NCI-H2081 treated with DMSO at 0.1 percent for 48 hours (cell line): ENCODE measurements at places on chromosomes 6 and 20.

GRCh38 chr20:17854307-17854903, 114.2 kb downstream of the SNX5 start:
- no peak for DNase-seq

DNA sequence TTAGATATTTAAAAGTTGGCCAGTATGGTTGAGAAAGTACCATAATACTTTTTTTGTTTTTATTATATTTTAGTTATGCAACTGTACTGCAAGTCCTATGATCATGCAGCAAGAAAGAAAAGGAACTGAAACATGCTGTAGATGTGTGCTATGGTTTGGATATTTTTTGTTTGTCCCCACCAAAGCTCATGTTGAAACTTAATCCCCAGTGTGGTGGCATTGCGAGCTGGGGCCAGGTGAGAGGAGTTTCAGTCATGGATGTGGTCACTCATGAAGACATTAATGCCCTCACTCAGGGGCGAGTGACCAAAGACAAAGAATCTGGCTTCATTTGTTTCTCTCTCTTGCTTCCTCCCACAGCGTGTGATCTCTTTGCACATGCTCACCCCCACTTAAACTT, 393.9 kb downstream of the PAX1 start:
- no peak for DNase-seq

GRCh38 chr6:75368864-75369402, 84.3 kb upstream of the TMEM30A start:
- no peak for DNase-seq

- DNase-seq, result no peak
Observed at GRCh38 chr6:25874822-25875562, 949 bp upstream of the SLC17A3 start.

DNA sequence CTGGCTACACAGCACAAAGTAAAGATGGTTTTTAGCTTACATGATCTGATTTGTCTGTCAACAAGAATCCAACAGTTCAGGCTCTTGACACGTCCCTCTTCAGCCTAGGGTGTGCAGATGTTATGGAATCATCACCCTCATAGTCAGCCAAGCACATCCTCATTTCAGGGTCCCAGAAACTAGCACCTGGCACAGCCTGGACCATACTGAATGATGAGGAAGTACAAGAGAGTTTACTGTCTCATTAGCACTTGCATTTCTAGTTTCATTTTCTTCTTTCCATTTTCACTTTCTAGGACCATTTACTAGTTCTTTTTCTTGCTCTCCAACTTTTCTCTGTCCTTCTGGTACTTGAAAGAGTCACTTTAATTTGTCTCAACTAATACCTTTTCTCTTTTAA, 6.5 kb downstream of the RIPOR2 start:
- no peak for DNase-seq

GRCh38 chr6:15874326-15874725, 211.5 kb upstream of the DTNBP1 start:
- DNase-seq, result no peak

GRCh38 chr6:76681781-76682180, 609.3 kb upstream of the IMPG1 start:
- no peak for DNase-seq

GRCh38 chr20:2399390-2399789, 18.7 kb downstream of the TGM6 start:
- no peak for DNase-seq

GRCh38 chr6:138455746-138456400, 43.4 kb downstream of the NHSL1 start:
- no peak for DNase-seq

DNA sequence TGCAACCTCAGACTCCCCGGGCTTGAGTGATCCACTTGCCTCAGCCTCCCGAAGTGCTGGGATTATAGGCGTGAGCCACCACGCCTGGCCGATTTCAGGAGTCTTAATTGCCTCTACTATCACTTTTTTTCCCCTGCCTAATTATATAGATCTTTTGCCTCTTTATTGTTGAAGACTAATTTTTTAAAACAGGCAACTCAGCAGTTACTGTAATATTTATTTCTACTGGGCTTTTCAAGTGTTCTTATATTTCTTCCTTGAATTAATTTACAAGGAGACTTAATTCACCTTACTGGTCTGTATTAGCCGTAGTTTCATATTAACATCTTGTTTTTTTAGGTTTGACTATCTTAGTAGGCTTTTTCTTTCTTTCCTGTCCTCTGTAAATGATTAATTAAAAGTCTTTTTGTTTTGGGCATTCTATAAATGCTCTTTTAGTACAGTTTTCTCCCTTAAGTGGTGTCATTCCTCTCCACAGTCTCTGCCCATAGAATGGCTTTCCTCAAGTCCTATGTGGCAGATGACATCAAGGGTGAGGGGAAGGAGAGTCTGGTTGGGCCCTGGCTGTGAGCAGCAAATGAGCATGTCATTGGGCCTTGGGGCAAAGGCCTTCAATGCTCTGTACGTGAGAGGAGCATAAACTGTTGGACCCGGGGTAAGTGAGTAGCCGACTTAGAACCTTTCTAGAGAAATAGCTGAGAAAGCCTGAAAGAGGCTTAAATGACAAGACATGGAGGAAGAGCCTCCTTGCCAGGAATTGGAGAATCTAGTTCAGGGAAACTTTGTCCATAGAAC, 36.0 kb downstream of the ANKS1A start:
- no peak for DNase-seq

DNA sequence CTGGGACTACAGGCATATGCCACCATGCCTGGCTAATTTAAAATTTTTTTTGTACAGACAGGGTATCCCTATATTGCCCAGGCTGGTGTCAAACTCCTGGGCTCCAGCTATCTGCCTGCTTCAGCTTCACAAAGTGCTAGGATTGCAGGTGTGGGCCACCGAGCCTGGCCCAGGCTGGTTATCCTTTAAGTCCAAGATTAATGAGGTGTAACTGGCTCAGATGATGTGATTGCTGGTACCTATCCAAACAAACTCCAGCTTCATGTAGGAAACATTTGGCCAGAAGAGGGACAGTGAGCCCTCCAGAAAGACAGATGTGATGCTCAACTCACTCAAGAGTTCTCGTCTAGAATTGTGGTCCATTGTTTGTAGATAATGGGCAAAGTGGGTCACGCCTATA, 9.2 kb upstream of the ZNF318 start:
- DNase-seq, result no peak

GRCh38 chr6:32854376-32855178, 585 bp downstream of the PSMB9 start:
- no peak for DNase-seq

DNA sequence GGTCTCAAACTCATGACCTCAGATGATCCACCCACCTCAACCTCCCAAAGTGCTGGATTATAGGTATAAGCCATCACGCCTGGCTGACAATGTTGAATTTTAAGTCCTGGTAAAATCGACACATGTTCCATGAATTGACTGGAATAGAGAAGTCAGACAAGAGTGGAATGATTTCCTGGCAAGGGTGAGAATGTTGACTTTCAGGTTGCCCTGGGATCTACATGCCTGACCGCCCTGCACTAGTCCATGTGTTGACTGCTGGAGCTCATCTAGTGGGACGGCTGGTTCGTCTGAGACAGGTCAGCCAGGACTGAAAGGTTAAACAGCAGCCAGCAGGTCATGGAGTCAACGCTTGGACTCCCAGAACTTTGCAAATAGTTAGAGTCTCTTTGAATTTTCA, 88.8 kb downstream of the SASH1 start:
- no peak for DNase-seq

GRCh38 chr20:10652660-10653261, 21.0 kb downstream of the JAG1 start:
- no peak for DNase-seq

GRCh38 chr6:158545043-158545966, 14.6 kb upstream of the TMEM181 start:
- DNase-seq, result no peak

GRCh38 chr6:92114797-92115196, 1304.6 kb downstream of the EPHA7 start:
- no peak for DNase-seq

DNA sequence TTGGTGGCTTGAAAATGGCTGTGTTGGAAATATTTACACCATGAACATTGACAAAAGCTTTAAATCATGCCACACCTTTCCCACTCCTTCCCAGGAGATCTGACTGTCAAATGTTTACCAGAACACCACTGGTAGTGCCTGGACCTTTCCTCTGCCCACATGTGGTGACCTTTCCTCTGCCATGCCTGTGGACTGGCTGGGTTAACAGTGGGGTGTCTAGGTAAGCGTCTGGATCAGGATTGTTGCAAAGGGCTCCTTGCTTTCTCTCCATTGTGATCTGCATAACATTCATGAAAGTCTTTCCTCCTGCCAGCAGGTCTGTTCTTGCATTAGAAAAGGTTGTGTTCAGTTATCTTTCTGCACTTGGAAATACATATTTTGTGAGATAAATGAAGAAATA, 572.7 kb downstream of the DHX35 start:
- DNase-seq, result no peak

GRCh38 chr6:52560462-52560861, 16.4 kb downstream of the TRAM2 start:
- no peak for DNase-seq

GRCh38 chr20:46512943-46513844, at the start of gene ZNF334:
Gene ZNF334, minus strand, starts transcription at chr20:46513559. Its CDS starts 1,457 bp downstream, at chr20:46512102.
- peak; percentile 58 for DNase-seq

GRCh38 chr20:23643659-23644058, 5.9 kb upstream of the CST3 start:
- DNase-seq, result no peak

- no peak for DNase-seq
Observed at GRCh38 chr6:163756079-163756478, 341.6 kb downstream of the QKI start.

- DNase-seq, result no peak
Observed at GRCh38 chr6:168660400-168660945, 219.5 kb downstream of the SMOC2 start.

- no peak for DNase-seq
Observed at GRCh38 chr6:52423971-52424381, 3.8 kb downstream of the EFHC1 start.

GRCh38 chr6:34487536-34487935, 21.7 kb downstream of the PACSIN1 start:
- DNase-seq, result no peak

DNA sequence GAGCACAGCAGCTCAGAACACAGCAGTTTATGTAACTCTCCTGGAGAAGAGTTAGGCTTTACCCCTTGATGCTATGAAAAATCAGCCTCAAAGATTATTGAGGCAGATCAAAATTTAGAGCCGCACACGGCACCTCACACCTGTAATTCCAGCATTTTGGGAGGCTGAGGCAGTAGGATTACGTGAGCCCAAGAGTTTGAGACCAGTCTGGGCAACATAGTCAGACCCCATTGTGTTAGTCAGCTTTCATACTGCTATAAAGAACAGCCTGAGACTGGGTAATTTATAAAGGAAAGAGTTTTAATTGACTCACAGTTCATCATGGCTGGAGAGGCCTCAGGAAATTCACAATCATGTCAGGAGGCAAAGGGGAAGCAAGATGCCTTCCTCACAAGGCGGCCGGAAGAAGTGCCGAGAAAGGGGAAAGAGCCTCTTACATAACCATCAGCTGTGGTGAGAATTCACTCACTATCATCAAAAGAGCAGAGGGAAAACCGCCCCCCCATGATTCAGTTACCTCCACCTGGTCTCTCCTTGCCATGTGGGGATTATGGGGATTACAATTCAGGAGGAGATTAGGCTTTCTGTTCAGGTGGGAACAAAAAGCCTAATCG, 87.7 kb downstream of the SGK1 start:
- DNase-seq, result no peak

GRCh38 chr6:119979862-119980261, 630.3 kb upstream of the MAN1A1 start:
- no peak for DNase-seq

GRCh38 chr6:47242483-47243386, 67.0 kb downstream of the TNFRSF21 start:
- peak; percentile 71 for DNase-seq

- DNase-seq, result no peak
Observed at GRCh38 chr6:27757307-27757706, 154.9 kb downstream of the OR2B2 start.

DNA sequence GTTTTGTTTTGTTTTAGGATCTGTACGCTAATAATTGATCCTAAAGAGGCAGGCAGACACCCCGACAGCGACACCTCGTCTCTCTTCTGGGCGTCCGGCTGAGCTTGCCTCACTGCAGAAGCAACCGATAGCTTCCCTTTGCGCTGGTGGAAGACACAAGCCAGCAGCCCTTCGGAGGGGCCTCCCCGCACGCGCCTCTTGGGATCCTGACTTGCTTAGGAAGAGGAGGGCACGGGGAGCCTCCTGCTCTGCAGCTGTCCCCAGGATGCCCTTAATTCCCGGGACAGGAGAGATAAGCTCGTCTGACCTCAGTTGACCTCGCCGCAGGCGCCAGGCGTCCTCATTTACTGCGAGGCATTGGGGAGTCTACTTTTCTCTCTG, 94.0 kb downstream of the CD83 start:
- DNase-seq, result no peak

GRCh38 chr6:131789219-131789618, 18.6 kb upstream of the ENPP1 start:
- DNase-seq, result no peak

DNA sequence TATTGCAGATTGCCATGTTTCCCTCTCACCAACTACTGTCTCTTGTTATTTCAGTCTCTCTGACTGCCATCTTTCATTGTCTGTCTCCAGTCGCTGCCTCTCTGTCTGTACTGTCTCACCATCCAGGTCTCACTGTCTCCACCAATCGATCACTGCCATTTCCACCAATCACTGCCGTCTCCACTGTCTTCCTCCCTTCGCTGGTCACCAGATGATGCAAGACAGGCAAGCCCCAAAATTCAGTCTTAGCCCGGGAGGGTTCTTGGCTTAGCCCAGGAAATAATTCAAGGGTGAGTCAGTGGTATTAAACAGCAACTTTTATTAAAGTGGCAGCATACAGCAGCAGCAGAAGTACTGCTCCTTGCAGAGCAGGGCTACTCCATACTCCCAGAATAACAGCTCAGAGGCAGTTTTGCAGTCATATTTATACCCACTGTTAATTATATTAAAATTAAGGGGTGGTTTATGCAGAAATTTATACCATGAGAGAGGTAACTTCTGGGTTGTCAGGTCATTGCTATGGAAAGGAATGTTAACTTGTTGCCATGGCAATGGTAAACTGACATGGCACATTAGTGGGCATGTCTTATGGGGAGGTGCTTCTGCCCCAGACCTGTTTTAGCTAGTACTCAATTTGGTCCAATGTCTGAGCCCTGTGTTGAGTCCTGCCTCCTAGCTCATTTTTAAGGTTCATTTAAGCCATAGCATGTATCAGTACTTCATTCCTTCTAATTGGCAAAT, 23.0 kb upstream of the ECHDC1 start:
- no peak for DNase-seq

GRCh38 chr20:47675190-47676142, 109.8 kb downstream of the SULF2 start:
- no peak for DNase-seq

DNA sequence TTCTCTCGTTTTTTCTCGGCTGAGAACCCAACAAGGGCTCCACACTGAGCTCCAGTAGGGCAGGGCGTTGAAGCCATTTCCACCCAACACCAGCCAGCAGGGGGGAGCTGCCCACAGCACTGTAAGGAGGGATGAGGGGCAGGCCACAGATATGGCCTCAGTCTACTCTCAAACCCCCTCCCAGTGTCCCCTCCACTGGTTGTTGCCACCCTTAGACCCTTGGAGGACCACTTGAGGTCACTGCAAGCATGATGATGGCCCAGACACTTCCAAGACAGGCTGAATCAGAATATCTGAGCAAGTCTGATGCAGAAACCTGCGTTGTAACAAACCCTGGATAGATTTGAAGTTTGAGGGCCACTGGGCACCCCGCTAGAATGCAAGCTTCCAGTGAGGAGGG, 217.0 kb upstream of the CST7 start:
- no peak for DNase-seq
